ENCODE measurements at places on chromosomes 5 and 9.

DNA sequence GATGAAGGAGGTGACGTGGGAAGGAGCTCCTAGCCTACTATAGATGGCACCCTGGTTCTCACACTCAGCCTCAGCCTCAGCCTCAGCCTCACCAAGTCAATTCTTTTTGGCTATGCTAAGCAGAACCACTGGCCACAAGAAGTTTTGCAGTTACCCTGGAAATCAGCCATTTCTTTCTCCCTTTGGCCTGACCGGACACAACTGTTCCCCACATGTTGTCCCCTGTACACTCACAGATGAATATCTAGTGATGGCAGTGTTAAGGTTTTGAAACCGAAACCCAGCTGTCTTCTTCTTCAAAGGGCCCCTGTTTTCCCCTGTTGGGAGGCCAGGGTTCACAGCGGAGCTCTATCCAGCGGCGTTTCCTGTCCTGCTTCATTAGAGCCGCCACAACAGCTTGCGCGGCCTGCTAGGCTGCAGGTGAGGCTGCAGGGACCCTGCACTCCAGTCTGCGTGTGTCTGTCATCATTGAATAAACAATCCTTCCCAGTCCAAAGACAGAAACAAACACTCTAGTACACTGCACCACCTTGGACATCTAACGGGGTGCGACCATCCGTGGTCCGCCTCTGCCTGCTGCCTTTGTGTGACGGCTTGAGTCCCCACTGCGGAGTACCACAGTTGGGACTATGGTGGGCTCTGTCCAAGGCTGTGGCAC is 250.5 kb downstream of the DENND1A start:
- peak; percentile 15 for DNase-seq

DNA sequence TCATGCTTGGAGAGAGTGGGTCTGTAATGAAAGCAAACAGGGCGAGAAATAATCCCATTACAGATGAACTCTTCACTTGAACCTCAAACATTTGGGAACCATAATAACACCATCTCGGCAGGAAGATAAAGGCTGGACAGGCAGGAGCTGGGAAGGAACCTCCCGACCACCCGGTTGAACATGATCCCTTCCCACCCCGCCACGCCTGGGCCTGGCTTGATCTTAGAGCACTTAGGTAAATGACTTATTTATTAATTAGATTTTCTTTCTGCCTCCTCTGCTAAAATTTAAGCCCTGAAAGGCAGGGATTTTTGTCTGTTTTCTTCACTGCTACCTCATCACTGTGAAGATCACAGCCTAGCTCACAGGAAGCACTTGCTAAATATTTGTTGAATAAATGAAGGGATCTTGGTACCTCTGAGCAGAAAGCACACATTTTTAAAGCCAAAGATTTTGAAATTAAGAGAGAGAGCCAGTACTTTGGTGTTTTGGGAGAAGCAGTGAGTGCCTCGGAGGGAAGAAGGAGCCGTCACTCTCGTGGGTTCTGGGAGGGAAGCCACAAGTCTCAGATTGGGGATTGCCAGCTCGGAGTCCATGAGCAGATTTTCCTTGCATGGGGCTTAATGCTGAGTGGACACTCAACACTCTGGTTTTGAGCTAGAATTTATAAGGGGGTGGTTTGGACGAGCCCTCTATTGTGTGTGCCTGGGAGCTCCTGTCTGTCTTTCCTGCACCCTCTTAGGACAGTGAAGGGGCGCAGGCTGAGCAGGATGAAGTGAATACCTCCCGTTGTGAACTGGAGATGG is 133.3 kb downstream of the MACROH2A1 start:
- no peak for DNase-seq

GRCh38 chr9:2128618-2129017 is 113.5 kb downstream of the SMARCA2 start:
- DNase-seq = no peak

DNA sequence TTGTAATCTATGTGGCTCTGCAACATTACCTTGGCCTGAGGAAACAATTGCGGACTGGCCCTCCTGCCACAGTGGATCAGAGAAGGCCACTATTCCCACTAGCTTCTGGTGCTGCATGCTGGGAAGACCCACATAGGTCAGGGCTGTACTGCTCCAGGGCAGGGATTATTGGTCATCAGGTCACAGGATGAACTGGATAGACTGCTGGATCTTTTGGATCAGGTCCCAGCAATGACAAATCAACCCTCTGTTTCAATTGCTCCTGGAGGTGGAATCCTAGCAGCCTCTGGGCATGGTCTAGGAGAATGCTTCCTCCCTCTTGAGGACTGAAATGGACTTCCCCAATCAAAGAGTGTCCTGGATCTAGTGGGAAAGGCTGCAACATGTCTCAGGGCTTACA is 66.7 kb upstream of the PHF24 start:
- peak; percentile 2 for DNase-seq

GRCh38 chr9:112224401-112225289 is 49.5 kb upstream of the SUSD1 start:
- DNase-seq = peak; percentile 73

GRCh38 chr9:77705636-77706035 is 57.5 kb upstream of the GNA14 start:
- DNase-seq = no peak

All from HCEC 1CT (cell line).